Caco-2 (cell line): ENCODE measurements at places on chromosomes 11 and 22.
A peak's percentile ranks its signal among the peaks of the same experiment; 100 is the strongest.

- peak; percentile 52 for DNase-seq
Observed at GRCh38 chr11:69240332-69241074, 53.5 kb upstream of the MYEOV start.

- no peak for DNase-seq
Observed at GRCh38 chr11:35077709-35078469, 61.1 kb upstream of the CD44 start.

DNA sequence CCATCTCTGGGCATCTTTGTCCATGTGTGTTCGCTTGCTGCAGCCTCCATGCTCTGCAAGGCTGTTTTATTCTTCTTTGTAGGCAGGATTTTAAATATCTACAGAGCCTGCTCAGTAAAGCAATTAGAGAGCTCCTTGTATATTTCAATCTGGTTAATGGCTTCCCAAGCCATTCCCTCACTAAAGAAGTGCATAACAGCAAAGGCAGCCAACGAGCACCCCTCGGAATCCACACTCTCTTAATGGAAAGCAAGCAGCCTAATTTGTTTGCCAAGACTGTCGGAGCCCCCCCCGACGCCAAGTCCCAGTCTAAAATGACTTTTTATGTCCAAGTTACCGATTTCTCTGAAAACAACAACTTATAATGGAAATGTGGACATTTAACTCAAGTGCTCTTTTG lies 123.6 kb downstream of the ARL14EP start:
- no peak for DNase-seq

- DNase-seq: no peak
Observed at GRCh38 chr11:70497536-70498075, 99.3 kb downstream of the CTTN start.

DNA sequence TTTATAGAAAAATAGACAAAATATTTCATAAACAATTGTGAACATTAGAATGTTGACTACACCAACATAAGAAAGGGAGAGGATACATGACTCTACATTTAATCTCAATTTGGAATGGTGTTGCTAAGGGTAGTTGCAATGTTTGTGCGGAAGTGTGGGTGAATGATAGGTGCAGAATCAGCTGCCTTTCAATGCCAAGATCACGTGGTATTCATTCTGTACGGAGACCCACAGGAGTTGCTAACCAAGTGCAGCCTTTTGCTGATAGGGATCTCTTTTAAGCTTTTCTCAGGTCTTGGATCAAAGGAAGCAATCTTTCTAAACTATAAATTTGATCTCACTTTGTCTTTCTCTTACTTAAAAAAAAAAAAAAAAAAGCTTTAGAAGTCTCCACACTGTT lies 29.8 kb upstream of the CTSC start:
- no peak for DNase-seq

GRCh38 chr22:28773461-28773867 lies 969 bp downstream of the CCDC117 start:
- DNase-seq: no peak

DNA sequence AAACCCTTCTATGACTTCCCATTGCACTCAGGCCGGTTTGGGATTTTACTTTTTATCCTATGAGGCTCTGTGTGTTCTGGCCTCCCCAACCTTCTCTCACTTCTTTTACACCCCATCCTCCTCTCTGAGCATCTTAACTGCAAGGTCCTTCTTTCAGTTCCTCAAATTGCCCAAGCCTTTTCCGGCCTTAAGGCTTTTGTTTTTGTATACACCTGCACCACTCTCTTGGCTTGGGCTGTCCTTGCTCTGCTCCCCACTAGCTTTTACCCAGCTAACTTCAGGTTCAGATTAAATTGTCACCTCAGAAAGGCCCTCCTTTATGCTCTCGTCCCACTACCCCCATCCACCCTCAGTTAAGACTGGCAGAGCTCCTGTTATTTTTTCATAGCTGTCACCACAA lies 55.5 kb downstream of the FAM83F start:
- no peak for DNase-seq

GRCh38 chr11:66045177-66045639 lies 3.8 kb downstream of the GAL3ST3 start:
- DNase-seq: peak; percentile 75

DNA sequence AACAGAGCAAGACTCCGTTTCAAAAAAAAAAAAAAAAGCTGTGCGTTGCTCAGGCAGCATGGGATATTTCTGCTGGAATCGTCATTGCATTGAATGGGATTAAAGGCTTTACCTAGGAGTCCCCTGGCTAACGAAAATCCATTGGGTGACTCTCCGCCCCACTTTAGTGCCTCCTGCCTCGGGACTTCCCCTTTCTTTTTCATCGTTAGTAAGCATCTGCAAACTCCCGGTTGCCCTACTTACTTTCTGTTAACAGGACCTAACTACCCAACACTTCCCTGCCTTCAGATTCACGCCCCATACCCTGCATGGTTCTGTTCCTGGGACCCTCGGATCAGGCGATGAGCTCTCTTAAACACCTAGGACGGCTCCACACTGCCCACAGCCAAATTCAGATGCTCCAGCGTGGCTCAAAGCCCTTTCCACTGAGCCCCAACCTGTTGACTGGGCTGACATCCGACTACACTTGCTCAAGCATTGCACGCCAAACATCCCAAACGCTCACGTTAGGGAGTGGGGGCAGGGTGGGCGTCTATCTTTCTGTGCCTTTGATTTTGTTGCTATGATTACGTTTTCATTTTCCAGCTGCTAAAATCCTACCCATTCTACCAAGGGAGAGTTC lies 143.8 kb downstream of the ST3GAL4 start:
- no peak for DNase-seq

- DNase-seq: no peak
Observed at GRCh38 chr11:44755556-44756523, 29.1 kb downstream of the TSPAN18 start.

GRCh38 chr11:70078095-70078780 lies at the start of gene ANO1:
Gene ANO1, plus strand, starts transcription at chr11:70078317. Its CDS starts 290 bp downstream, at chr11:70078607.
- DNase-seq: peak; percentile 34

- no peak for DNase-seq
Observed at GRCh38 chr22:21942407-21943343, 10.0 kb downstream of the PPM1F start.

- no peak for DNase-seq
Observed at GRCh38 chr11:45182902-45183301, 36.5 kb downstream of the PRDM11 start.

DNA sequence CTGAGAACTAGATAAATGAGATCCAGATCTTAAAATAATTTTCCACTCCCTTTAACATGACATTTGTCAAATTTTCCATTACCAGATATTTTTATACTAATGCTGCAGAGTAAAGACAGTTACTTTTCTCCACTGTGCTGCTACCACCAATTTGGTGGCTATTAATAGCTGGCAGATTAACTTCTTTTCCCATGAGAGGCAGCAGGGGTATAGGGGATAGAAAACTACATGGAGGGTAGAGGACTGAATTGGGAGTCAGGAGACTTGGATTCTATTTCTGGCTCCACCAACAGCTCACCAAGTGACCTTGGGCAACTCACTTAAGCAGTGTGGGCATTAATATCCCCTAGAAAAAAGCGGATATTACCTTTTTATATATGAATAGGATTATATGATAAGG lies 69.2 kb downstream of the KIF18A start:
- no peak for DNase-seq

DNA sequence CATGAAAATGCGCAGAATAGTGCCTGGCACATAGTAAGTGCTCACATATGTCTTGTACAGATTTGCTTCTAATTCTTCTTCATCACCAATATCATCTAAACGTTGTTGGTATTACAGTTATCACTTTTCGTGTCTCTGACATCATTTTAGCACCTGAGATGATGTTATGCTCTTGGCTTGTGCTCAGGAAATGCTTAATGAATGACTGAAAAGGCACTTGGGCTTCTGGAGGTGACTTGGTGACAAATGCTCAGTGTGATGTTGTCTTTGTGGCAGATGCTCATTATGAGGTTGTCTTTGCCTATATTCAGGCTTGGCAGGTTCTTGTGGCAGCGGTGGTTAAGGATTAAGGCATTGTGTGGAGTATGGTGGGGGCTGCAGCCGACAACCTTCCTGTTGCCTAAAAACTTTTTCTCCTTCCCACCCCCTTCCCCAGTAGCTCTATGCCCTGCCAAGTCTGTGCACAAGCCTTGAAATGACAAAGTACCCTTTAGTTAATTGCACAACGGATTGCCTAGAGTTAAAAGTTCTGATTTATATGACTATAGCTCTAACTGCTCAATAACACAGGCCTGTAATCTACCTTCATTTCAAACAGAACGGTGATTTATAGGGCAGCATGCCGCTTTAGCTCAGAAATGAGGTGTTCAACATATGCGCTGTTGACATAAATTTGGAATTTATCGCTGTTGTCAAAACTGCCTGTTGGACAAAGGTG lies 82.5 kb downstream of the ZBTB16 start:
- no peak for DNase-seq

DNA sequence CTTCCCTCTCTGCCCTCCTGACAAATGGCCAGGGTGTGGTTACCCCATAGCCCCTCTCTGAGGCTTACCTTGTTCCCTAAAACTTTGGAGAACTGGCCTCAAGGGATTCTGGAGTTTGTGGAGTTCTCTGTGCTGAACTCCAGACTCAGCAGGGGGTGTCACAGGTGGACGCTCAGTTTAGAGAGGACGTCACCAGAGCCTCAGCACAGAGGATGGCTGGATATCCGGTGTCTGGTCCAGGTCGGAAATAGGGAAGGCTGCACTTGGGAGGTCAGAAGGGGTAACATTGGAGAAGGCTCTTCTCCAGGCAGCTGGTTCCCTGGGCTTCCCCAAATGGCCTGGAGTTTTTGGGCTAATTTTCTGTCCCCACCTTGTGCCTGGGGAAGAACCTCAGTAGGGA lies 64.2 kb downstream of the ADAMTS15 start:
- no peak for DNase-seq

DNA sequence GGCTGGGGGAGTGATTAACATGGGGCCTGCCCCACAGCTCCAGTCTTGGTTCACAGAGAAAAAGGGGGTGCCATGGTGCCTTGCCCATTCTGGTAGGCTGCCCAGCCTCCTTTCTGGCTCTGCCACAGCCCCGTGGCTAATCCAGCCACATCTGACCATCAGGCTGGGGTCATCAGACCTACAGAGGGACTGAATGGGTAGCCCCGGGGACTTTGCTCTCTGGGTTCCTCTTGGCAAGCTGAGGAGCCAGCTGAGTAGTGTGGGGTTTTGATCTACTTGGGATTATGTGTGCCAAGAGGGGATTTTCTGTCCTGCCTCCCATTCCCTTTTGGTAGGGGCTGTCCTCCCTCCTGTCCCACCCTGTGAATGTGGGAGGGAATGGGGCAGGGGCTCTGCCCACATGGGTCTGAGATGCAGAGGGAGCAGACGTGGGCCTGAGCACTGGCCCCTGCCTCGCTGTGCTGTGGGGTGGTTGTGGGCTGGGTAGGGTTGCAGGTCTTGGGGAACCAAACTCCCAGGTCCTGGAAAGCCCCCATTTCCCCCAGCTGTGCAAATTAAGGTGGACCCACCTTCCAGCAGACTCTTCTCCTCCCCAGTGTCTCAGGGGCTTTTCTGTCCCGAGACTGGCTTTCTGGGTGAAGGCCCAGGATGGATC lies 32.0 kb downstream of the CD82 start:
- no peak for DNase-seq

- DNase-seq: peak; percentile 78
Observed at GRCh38 chr22:46758867-46759290, 3.6 kb upstream of the TBC1D22A start.

DNA sequence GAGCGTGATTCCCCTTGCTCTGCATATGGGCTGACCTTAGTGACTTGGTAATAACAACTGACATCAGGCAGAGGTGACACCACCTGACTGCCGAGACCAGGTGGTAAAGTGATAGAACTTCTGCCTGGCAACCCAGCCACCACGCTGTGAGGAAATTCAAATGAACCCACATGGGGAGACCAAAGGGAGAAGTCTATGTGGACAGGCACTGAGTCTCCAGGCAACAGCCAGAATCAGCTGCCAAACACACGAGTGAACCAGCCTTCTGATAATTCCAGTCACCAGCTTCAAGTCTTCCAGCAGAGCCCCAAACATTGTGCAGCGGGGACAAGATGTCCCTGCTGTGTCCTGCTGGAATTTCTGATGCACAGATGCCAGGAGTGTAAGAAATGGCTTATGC lies 29.7 kb downstream of the SPATA19 start:
- DNase-seq: no peak

DNA sequence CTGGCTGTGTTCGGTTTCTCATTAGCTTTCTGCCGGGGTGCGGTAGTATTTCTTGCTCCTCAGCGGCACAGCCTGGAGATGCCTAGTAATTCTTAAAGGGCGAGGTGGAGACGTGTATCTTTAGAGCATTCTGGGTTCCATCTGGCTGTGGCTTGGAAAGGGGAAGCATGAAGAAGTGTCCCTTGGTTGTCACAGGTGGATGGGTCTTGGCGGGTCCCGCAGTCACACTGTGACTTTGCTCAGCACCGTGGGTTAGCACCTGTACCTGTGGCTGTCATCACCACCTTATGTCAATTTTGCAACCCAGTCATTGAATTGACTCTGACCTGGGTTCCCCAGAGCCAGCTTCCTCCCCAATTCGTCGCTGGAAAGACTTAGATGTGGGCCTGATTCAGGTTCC lies 57.6 kb downstream of the MIAT start:
- no peak for DNase-seq

DNA sequence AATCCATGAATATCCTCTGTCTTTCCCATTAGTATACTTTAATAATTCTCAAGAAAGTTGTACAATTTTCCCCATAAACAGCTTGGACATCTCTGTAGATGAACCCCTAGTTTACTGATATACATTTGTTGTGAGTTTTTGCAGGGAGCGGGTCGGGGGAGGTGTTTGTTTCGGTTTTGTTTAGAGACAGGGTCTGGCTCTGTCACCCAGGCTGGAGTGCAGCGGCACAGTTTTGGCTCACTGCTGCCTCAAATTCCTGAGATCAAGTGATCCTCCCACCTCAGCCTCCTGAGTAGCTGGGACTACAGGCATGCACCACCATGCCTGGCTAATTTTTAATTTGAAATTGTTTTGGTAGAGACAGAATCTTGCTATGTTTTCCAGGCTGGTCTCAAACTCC lies 57.6 kb downstream of the IGLL5 start:
- no peak for DNase-seq

- peak; percentile 67 for DNase-seq
Observed at GRCh38 chr22:21009638-21010425, 5.1 kb upstream of the P2RX6 start.

DNA sequence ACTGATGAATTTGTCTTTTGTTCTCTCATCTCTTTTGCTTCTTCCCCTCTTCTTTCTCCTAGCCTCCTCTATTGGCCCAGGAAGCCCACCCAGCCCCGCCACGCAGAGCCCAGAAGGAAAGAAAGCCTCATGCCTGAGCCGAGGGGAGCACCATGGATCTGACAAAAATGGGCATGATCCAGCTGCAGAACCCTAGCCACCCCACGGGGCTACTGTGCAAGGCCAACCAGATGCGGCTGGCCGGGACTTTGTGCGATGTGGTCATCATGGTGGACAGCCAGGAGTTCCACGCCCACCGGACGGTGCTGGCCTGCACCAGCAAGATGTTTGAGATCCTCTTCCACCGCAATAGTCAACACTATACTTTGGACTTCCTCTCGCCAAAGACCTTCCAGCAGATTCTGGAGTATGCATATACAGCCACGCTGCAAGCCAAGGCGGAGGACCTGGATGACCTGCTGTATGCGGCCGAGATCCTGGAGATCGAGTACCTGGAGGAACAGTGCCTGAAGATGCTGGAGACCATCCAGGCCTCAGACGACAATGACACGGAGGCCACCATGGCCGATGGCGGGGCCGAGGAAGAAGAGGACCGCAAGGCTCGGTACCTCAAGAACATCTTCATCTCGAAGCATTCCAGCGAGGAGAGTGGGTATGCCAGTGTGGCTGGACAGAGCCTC lies 3.8 kb downstream of the ZBTB16 start:
- no peak for DNase-seq

- no peak for DNase-seq
Observed at GRCh38 chr11:114230031-114230704, 66.0 kb upstream of the NNMT start.

GRCh38 chr22:33070600-33070999 lies 12.4 kb upstream of the SYN3 start:
- DNase-seq: no peak
